Cardiac septum (tissue), 1 donor: ENCODE measurements at places on chromosomes 12 and 14.

GRCh38 chr14:31057701-31058364 lies 31.7 kb upstream of the STRN3 start:
- DNase-seq, result no peak

- DNase-seq, result peak; percentile 90
Measured at GRCh38 chr12:124915239-124916236, 1.1 kb upstream of the UBC start.

DNA sequence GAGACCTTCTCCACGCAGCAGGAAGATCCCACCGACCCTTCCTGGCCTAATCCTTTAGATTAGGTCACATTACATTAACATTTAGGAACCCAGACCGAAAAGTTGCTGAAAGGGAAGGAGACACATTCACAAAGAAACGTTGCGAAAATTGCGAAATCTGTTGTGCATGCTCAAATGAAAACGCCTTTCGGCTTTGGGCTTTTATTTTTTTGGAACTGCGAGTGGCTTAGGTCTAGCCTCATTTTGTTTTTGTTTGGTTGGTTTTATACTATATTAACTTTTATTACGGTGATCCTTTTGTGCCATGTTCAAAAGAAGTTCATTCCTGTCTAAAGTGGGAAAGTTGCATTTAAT lies 1.5 kb downstream of the MYF6 start:
- DNase-seq, result no peak

GRCh38 chr14:28758885-28759652 lies 7.5 kb upstream of the FOXG1 start:
- no peak for DNase-seq

GRCh38 chr12:104048811-104049210 lies 1.2 kb downstream of the GLT8D2 start:
- no peak for DNase-seq

- DNase-seq, result no peak
Measured at GRCh38 chr14:58414845-58415244, 12.5 kb downstream of the TIMM9 start.

DNA sequence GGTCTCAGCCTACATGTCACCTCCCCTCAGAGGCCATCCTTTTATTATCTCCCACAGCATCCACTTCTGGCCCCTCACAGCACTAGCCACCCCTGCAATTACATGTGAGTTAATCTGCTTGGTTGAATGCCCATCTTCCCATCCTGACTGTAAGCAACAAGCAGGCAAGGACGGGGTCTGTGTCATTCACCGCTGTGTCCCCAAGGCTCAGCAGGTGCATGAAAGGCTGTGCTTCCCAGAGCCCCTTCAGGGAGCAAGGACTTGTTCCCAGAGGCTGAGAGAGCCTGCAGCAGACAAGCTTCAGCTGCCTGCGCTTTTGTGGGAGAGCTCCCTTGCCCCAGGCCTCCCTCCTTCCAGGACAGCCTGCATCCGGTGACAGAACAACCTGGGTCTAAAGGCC lies 172.7 kb upstream of the GSC start:
- DNase-seq, result no peak

DNA sequence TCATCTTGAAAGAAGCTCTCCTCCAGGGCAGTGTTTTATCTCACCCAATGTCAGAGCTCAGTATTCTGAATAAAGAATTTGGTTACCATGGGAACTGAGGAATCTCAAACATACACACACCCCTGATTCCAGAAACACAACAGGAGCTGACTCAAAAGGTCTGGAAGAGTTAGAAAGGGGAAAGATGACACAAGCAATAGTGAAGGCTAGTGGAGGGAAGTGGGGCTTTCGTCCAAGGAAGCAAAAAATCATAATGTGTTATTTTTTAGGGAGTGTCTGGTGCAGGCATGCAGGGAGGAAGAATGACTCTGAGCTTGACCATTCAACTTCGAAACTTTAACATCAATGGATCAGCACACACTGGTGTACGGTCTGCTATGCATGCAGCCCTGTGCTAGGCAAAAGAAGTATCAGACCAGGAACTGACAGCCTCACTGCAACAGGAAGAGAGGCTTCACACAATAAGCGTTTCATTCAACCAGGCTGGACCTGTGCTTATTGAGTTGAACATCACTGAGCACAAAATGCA lies 20.3 kb downstream of the HEBP1 start:
- no peak for DNase-seq

GRCh38 chr12:3892631-3893030 lies 19.4 kb upstream of the PARP11 start:
- DNase-seq, result no peak

DNA sequence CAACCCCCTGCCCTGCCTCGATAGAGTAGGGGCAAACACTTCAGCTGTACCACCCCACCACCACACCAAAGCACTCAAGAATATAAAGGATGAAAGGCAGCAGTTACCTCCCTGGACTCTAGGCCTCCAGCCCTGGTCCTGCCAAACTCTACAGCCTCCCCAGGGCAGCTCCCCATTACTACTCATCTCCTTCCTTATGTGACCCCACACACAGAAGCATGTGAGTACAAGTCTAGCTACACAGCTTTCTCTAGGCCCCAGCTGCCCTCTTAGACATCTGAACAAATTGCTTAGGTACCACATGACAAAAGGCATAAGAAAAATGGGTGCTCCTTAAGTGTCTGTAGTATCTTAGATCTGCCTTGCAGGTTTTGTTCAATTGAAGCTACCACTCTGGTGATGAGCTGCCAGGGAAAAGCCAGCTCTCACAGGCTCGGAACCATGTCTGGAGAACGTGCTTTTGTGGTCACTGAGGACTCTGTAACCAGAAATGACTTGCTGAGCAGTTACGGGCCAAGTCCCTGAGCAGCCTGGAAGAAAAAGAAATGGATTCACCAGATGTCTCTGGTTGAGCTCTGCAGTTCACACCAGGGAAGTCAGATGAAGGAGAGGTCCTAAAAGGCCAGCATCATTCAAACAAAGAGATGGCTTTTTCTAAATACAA lies 32.8 kb downstream of the FMNL3 start:
- peak; percentile 73 for DNase-seq

- no peak for DNase-seq
Measured at GRCh38 chr12:57237932-57238853, 8.7 kb downstream of the SHMT2 start.

- DNase-seq, result no peak
Measured at GRCh38 chr12:92029902-92030586, 115.6 kb downstream of the BTG1 start.

GRCh38 chr14:23348297-23348655 lies 4.4 kb downstream of the SLC22A17 start:
- no peak for DNase-seq

GRCh38 chr12:69932676-69933552 lies 107.9 kb downstream of the MYRFL start:
- no peak for DNase-seq

- DNase-seq, result no peak
Measured at GRCh38 chr12:106331599-106331998, 25.9 kb upstream of the POLR3B start.

DNA sequence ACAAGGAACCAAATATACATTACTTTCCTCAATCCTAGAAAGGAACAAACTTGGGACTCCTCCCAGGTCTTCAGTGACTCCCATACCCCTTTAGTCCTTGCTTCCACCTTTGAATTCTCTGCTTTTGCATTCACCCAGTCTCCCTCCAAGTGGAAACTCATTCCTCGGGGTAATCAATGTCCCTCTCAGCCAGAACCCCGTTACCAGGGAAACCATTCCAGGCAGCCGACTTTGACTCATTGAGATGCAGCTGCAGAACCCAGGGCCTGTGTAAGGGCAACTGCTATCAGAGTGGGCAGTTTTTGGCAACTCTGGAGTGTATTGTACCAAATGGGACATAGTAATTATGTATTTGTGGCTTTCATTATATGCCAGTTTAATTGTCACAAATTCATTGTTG lies 186.2 kb downstream of the NRXN3 start:
- no peak for DNase-seq

DNA sequence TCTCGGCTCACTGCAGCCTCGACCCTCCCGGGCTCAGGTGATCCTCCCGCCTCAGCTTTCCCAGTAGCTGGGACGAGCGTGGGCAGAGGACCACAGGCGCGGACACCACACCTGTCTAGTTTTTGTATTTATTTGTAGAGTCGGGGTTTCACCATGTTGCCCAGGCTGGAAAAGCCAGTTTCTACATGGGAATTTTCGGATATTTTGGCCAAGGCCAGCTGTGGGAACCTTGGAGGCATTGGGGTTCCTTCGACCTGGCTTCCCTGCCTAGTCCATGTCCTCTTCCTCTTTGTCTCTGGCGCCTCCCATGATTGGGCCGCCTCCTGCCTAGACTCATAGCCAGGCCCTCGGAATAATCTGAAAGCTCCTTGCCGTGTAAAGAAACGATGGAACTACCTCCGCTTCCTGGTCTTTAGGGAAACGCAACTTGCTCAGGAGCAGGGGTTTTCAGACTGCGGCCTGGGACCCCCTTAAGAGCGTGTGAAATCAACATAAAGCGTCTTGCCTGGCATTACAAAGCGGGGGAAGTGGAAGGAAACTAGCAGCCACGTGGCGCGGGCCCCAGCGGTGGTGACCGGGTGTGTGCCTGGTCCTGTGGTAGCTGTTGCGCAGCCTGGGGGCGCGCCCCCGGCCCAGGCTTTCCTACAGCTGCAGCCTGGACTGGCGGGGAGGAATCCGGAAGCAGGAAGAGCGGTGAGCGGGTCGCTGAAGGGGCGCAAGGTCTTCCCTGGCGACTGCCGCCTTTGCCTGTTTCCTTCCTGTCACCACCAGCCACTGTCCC lies 1.4 kb upstream of the HSP90AA1 start:
- peak; percentile 79 for DNase-seq

GRCh38 chr14:72782817-72783216 lies 111.1 kb downstream of the DPF3 start:
- DNase-seq, result no peak

GRCh38 chr14:72420749-72421474 lies 473.0 kb downstream of the DPF3 start:
- DNase-seq, result peak; percentile 83

DNA sequence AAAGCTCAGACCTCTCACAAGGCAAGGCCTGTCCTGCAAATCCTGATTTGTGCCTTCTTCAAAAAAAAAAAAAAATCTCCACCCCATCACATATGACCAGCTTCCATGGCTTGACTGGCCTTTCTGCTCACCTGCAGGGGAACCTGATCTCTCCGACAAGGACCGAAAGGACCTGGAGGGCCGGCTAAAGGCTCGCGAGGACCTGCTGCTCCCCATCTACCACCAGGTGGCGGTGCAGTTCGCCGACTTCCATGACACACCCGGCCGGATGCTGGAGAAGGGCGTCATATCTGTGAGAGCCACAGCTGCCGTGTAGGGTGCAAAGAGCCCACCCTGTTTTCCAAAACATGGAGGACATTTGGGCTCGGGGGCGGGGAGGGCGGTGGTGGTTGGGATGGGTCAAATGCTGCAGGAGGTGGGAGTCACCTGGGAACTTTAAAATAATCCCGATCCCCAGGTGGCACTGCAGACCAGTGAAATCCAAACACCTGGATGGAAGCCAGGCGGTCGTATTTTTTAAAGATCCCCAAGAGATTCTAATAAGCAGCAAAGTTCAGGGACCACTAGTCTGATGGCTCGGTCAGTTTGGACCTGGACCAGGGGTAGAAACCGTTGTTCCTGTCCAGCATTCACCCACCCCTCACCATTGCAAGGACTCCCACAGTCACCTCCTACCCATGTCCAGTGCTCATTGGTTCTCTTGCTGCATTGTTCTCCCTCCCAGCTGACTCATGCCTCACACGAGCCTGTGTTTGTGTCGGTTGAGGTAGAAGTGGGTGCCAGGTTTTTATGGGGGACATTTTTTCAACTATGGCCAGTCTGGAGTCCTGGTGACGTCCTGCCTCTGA lies 44.8 kb downstream of the FOXN4 start:
- DNase-seq, result no peak

GRCh38 chr14:89466944-89467343 lies 49.9 kb upstream of the FOXN3 start:
- DNase-seq, result no peak

DNA sequence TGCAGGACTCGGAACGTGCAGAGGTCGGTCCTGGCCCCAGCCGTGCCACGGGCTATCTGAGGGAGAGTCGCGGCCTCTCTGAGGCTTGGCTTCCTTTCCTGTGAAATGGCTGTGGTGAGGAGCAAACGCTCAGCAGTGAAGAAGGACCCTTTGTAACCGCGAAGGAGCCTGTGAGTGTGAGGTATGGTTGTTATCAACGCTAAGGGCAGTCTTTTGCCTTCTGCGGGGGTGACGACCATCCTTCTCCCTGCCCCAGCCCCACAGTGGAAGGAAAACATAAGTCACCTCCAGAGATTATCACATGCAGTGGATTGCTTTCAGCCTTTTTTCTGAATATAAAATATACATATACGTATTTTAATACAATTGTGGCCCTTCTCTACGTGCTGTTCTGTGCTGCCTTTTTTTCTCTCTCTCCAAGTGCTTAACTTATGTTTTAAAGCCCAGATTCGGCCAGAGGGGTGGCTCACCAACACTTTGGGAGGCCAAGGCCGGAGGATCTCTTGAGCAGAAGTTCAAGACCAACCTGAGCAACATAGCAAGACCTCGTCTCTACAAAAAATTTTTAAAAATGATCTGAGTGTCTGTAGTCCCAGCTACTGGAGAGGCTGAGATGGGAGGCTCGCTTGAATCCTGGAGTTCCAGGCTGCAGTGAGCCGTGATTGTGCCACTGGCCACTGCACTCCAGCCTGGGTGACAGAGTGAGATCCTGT lies 17.4 kb downstream of the TAMALIN start:
- DNase-seq, result no peak

DNA sequence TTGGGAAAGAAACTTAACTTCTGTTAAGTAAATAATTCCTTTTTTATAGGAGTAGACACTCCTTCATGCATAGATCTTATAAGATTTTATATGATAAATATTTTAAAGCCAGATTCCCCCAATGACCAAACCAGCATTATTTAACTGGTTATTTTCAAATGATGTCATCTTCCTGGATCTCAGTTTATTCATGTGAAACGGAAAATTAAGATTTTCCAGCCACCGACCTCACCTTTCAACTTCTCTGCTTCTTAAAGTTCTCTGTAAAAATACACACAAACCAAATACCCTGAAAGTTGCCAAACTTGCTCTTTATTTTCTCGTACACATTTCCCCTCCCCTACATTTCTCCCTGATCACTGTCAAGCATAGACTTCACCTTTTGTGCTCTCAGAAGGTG lies 364.2 kb downstream of the GALC start:
- no peak for DNase-seq

DNA sequence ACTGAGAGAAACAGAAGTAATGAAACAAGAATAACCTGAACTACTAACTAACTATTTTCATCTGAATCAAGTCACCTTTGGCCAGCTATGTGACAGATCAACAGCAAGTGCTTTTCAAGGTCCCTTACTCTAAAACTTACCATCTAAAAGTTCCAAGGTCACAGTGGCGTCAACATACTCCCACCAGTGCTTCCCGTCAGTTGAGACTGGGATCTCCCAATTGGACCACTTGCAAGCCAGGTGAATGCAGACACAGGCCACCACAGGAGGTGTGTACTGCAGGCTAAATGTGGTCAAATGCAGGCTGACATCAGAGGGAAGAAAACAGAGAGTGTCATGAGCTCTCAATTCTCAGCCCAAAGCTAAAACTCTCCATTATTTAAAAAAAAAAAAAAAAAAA lies 13.8 kb upstream of the KANSL2 start:
- no peak for DNase-seq
